ENCODE measurements at places on chromosomes 1 and 21.
A peak's percentile ranks its signal among the peaks of the same experiment; 100 is the strongest.

- DNase-seq = no peak
These were observed 106.7 kb downstream of the DPYD start for GRCh38 chr1:97814121-97814520.

- DNase-seq = no peak
These were observed 493.4 kb downstream of the MATN1 start for GRCh38 chr1:30229960-30230359.

DNA sequence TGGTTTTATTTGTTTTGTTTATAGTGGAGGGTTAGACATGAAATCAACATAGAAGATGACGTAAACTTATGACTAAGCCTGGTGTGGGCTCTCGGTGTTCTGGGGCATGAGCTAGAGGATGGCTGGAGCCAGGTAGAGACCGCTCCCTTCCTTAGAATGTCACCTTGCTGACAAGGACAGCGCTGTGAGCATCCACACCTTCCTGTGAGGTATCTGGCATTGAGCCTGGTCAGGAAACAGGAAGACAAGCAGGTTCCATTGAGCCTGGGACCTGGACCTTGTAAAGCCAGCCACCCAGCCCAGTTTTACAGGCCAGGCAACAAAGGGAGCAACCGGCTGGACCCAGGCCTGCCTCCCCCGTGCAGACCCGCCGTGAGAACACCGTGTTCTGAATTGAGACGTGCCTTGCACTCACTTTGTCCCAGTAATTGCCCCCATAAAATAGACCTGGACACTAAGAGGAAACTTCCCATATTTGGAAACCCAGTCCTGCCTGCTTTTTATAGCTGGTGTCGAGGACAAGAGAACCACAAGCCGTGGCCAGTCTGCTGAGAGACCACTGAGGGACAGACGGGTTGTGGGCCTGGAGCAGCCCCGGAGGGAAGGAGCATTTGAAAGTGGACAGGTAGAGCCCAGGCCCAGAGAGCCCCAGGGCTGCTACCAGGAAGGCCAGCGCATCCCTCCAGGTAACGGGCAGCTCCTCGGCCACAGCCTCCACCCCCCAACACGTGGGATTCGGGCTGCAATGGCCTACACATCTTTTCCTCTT is 78.0 kb downstream of the PDE9A start:
- no peak for DNase-seq

- DNase-seq = no peak
These were observed 2.4 kb downstream of the JMJD4 start for GRCh38 chr1:227732586-227733308.

GRCh38 chr1:168303716-168304540 is 23.3 kb downstream of the TBX19 start:
- DNase-seq = no peak

DNA sequence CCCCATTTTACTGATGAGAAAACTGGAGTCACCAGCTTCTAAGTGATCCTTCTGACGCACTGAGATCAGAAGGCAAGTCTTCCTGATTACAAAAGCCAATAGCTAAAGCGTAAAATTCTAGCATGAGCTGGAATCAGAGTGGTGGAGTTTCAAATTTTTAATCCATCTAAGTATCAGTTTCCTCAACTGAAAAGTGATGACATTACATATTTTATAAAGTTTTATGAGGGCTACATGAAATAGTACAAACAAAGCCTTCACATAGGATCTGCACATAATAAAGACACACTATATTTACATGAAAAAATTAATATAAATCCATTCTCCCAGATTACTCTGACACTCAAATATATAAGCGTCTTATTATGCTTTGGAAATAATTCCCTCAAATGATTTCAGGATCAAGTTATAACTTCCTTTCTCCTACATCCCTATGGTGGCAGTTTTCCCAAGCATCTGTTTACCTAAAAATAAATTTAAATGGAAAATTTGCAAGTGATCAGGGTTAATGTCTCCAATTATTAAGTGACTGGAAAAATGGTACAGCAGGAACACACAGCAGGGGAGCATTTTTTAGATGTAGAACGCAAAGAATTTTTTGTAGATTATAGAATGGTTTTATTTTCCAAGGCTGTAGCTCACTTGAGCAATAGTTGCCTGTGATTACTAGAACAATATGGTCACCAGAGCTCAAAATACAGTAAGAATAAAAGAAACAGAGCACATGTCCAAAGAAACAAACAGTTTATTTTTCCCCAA is 490.4 kb upstream of the C1orf87 start:
- DNase-seq = no peak

GRCh38 chr1:236576004-236576403 is 28.3 kb downstream of the HEATR1 start:
- no peak for DNase-seq

GRCh38 chr1:161227196-161227871 is 1.5 kb downstream of the TOMM40L start:
- DNase-seq = peak; percentile 65
